COR-L47 (cell line): ENCODE measurements at places on chromosomes 16 and 17.

DNA sequence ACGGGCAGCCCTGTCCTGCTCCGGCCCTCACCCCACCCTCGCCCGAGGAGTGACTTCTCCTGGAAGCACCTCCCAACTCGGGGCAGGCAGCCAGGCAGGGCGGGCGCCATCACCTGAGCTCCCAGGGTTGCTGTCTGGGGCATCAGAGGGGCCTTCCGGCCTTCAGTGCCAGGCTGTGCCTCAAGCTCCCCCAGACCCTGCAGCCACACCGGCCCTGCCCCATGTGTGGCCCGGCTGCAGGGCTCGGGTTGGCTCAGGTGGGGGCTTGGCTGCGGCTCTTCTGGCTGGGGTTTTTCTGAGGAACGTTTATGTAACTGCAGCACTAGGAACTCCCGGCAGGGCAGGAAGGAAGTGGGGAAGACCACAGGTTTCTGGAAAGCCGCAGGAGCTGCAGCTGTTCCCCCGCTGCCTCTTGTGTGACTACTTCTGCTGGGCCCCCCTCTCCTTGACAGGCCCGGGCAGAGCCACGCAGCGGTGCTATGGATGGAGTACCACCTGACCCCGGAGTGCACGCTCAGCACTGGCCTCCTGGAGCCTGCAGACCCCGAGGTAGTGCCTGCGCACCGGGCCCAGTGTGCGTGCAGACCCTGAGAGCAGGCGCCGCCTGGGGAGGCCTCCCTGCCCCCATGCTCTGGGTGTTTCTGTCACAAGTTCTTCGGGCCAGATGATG lies 45.6 kb downstream of the PRMT7 start:
- no peak for DNase-seq

DNA sequence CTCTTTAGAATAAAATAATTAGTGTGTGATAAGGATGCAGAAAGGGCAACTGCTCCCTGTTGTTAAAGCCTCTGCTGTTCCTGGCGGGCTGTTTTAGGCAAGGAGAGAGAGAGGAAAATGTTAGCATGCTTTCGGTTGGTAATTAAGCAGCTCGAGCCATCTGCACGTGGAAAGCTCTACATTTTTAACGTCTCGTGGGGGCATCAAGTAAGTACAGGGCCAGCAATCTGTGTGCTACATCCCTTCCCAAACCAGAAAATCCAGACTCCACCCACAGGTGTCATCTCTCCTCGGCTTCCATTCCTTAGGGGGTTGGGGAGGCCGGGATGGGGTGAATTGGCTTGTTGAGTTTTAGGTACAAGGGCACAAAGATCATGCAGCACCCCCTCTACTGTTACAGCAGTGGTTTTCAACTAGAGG lies 62.4 kb upstream of the MARCHF10 start:
- no peak for DNase-seq

DNA sequence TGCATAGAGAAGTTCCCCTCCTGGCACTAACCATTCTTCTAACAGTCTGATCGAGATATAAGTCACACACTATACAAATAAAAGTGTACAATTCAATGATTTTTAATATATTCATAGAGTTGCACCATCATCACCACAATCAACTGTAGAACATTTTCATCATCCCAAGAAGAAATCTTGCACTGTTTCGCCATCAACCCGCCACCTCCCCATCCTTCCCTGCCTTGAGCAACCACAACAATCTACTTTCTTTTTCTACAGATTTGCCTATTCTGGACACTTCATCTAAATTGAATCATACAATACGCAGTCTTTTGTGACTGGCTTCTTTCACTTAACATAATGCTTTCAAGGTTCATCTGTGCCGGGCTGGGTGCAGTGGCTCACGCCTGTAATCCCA lies 33.0 kb upstream of the GUCY2D start:
- DNase-seq, result no peak

GRCh38 chr17:73984941-73985340 lies 218.5 kb upstream of the RPL38 start:
- no peak for DNase-seq

- no peak for DNase-seq
These were observed 58.2 kb downstream of the RMI2 start for GRCh38 chr16:11403534-11403795.

GRCh38 chr17:79482727-79483521 lies 127.9 kb downstream of the RBFOX3 start:
- no peak for DNase-seq

GRCh38 chr16:48479955-48480354 lies 94.7 kb upstream of the SIAH1 start:
- no peak for DNase-seq
